CD4-positive, alpha-beta T cell (primary cell): ENCODE measurements at places on chromosomes 1 and 21.

- no peak for DNase-seq
These were observed 61.7 kb downstream of the CASQ2 start for GRCh38 chr1:115706587-115707425.

- no peak for DNase-seq
These were observed 1.0 kb upstream of the TFF2 start for GRCh38 chr21:42351626-42352440.

GRCh38 chr1:233512538-233512937, 101.4 kb upstream of the KCNK1 start:
- no peak for DNase-seq

- no peak for DNase-seq
These were observed 161.7 kb downstream of the FASLG start for GRCh38 chr1:172820475-172821158.

DNA sequence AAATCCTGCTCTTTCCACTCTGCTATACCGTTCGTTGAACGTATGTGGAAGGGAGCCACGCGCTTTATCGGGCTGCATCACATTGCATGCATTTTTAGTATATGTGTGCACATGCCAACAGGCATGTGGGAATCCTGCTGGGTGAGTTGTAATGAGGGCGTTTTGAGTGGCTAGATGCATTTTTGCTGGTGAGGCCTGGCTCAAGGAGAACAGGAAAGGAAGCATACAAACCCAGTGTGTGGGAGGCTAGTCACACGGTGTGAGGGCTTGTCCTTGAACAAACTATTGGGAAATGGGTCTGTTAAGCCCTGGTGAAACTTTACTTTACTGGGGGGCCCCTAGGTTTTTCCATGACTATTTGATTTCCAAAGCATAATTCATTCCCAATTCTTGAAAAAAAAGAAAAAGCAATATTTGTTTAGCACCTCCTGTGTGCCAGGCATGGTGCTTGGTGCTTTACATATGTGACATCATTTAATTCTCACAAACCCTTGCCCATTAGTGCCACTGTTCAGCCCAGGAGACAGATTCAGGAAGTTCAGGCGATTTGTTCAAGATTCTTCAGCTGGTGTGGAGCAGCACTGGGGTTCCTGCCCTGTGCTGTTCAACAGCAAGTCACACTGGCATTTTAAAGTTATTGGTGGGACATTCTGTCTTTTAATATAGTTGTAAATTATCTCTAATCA, 25.6 kb upstream of the JUN start:
- DNase-seq, result no peak

GRCh38 chr1:148264374-148265276, 112.5 kb upstream of the NBPF11 start:
- DNase-seq, result peak; percentile 17

DNA sequence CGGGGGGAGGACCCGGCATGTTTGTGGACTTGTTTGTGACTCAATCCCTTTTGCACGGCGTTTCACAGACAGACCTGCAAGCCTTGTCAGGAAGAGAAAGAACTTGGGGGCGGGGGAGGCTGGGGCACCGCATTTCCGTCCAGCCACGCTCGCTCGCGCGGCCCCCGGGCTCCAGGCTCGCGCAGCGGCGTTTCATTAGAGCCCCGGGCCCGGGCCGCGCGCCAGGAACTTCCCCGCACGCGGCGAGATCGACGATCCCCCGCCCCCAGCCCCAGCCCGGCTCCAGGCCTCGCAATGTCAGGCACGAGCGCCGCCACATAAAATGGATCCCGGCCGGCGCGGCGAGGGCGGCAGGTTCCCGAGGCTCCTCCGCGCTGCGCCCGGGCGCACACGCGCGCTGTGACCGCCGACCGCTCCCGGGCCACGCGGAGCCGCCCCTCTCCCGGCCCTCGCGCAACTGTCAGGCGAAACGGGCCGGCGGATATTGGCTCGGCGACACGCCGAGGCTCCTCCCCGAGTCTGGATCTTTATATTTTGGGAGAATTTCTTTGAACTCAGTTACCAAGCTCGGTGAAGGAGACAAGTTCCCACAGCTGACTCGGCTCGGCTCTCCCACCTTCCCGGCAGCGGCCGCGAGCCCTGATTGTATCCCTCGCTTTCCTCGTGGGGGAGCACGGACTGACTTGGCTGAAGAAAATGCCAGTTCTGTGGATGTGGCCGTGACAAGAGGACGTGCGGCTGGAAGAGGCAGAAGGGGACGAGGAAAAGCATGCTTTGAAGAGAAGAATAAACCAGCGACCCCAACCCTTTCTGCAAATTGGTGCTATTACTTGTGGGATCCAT, at the start of gene KIF26B:
Gene KIF26B, plus strand, starts transcription at position 557 of the 843 bp plus-strand sequence. CDS start 440 bp downstream, outside the sequence.
- DNase-seq, result no peak
